ENCODE measurements at places on chromosomes 5 and 9.

DNA sequence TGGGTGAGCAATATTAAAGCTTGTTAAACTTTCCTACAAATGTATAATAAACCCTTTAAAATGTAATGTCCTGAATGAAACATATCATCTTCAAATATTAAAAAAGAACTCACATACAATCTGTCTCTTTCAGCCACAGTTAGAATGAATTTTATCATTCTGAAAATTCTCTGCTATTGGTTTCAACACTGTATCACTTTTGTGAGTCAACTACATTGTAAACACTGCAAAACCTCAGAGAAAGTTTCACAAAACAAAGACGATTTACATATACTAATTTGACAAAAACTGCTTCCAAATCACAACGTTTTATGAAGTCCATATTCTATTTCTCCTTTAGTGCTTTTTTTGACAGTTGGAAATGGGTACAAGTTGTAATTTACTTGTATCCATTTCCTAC is 1032.0 kb upstream of the DMAC1 start:
- DNase-seq = no peak

DNA sequence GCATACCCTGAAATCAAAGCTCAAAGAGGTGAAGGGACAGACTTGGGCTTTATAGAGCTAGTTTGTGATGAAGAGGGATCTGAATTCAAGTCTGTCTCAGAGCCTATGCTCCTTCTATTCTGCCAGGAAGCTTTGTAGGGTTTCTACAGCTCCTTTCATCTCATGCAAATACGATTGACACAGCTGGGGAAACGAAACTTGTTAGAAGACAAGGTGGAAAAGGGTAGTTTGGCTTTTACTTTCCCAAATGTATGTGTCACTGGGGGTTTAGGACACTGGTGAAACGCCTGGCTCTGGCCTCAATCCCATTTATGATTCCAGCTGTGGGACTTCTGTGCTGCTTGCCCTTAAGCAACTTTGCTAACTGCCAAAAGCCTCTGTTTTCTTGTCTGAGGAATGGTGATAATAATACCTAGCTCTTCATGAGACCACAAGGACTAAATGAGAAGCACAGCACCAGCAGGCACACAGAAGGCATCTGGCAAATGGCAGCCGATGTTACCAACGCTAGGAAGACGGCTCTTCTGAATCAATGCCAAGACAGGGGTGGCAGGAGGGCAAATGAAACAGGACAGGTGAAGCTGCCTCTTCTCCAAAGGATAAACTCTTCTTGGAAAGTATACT is 70.3 kb upstream of the EQTN start:
- DNase-seq = no peak

DNA sequence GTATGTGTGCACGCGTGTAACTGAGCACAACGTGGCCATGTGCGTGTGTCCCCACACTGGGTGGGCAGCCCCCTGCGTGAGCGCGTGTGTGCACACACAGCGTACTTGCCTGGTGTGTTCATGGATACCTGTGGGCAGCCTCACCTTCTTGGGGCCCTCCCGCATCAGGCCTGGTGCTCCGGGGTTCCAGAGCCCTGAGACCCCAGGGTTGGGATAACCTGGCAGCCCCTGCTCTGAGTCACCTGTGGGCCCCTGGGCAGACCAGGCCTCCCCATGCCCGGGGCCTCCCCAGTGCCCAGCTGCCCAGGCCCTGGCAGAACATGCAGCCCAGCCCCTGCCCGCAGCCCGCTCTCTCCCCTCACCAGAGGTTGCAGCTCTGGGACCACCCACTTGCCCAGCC is 25.2 kb downstream of the LHX3 start:
- DNase-seq = no peak

DNA sequence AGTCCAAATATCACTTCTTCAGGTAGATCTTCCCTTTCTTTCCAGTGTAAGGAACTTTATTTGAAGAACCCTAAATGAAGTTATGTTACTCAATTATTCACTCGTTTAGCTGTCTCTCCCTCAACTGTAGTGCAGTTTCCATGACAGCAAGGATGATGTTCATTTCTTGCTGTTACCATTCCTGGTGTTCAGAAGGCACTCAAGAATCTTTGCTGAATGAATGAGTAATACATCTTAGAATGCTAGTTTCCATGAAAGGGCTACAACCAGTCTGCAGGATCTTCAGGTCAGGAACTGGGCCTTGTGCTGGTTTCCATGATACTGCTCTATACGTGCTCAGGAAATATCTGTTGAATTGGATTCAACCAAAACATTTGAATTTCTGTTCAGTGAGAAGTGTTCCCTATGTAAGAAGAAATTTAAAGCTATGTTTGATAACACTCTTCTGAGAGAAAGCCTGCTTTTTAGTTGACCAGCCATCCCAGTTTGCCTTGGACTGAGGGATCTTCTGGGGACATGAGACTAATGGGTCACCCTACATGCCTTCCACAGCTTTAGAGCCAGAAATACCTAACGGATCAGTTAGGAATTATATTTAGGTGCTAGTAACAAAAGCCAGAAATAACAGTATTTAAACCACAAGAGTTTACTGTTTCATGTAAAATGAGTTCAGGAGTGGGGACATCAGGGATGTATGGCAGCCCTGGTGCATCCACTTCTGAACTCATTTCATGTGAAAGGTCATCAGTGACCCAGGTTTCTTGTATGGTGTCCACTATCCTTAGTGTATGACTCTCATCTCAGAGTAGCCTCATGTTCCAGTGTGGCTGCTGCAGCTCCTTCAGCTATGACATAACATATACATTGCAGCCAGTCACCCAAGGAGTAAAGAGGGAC is 500.1 kb upstream of the SGCD start:
- no peak for DNase-seq

DNA sequence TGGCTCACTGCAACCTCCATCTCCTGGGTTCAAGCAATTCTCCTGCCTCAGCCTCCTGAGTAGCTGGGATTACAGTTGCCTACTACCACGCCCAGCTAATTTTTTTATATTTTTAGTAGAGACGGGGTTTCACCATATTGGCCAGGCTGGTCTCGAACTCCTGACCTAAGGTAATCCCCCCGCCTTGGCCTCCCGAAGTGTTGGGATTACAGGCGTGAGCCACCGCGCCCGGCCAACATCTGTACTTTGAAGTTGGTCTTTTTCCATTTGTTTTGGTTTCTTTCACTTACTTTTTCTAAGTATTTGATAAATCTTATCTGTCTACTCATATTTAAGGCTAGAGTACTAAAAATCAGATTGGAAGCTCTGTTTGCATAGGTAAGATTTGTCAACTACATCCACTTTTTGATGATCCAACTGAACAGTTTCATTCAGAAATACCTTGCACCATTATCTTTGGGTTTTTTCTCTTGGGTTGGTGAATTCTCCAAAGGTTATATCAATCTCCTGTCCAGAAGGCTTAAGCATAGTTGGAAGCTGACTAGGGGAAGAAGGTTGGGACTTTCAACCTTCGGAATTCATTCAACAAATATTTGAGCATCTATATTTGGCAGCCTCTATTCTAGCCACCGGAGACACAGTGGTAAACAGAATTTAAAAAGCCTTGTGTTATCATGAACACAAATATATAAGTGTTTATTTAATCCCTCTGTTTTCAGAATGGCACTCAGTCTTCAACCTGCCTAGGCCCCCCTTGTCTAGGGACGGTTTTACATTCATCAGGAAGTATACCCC is 489.1 kb downstream of the RAB3C start:
- DNase-seq = no peak

DNA sequence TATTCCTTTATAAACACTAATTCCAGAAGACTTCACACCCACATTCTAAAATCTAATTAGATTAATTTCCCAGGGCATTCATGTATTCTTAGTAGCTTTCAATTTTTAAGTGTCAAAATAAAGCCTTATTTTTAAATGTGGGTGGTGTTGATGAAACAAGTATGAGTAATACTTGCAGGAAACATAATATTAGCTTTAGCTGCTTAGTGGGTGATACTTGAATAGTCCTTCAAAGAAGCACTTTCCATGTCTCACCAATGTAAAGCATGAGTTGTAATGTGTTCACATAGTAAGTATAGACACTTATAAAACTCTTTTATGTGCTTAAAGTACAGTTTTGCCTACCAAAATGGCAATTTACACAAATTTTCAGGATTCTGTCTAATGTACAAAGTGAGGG is 6.9 kb downstream of the FNBP1 start:
- no peak for DNase-seq

- DNase-seq = no peak
These were observed 190.7 kb downstream of the CCDC171 start for GRCh38 chr9:15743512-15743911.

DNA sequence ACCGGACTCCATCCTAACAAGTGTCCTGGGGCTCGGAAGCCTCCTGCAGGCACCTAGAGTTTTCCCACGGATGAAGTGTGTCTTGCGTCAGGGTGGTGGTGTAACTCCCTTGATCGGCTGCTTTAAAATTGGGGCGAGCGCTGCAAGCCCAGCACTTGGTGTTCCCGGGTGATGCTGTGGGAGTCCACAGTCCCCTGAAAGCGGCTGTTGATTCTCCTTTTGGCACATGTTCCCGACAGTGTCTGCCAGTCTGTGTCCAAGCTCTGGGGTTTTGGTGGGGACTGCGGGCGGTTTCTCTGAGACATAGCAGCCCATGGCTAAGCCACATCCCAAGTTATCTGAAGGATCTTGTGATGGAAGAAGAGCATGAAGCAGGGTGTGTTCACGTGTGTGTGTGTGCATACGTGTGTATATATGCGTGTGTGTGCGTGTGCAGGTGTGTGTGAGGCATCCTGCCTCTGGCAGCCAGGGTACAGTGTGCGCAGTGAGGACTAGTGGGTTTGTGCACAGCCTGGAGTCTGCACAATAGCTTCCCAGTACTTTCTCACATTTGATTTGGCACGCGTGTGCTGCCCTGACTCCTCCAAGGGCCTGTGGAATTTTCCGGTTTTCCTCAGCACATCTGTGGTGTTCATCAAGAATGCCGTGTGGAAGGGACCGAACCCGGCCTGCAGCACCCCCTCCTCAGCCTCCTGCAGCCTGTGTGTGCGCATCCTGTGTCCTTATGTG is 16.9 kb downstream of the SLC25A48 start:
- no peak for DNase-seq

DNA sequence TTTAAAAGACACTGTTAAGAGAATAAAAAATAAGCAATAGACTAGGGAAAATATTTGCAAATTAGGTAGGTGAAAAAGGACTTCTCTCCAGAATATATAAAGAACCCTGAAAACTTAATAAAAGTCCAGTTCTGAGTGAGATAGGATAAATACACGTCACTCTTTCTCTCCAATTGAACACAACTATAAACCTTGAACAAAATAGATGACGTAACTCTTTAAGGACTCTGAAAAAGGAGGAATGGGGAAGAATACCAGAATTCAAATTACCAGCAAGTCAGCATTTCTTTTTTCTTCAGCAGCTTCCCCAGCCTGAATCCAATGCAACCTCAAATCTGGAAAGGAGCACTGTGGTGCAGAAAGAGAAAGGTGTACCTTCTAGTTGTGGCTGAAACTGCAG is 6.8 kb upstream of the WDR41 start:
- DNase-seq = no peak

GRCh38 chr9:102728946-102729345 is 266.2 kb upstream of the CYLC2 start:
- DNase-seq = no peak

GRCh38 chr5:76406014-76406413 is 2.9 kb downstream of the IQGAP2 start:
- DNase-seq = no peak

DNA sequence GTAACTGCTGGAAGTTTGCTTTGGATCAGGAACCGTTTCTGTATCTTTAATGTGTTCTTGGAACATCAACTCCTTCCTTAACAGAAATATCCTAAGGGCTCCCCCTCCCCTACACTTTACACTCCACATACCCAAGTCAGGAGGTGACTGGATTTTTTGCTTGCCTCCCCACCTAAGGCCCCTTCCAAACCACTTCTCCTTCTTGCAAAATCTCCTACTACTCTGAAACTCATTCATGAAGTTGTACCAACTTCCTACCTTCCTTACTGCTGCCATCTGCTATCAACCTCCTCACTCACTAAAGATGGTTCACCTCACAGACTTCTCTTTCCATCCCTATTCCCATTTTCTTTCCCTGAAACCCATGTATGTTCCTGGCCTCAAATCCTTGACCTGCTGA is 16.1 kb downstream of the TXN start:
- no peak for DNase-seq

DNA sequence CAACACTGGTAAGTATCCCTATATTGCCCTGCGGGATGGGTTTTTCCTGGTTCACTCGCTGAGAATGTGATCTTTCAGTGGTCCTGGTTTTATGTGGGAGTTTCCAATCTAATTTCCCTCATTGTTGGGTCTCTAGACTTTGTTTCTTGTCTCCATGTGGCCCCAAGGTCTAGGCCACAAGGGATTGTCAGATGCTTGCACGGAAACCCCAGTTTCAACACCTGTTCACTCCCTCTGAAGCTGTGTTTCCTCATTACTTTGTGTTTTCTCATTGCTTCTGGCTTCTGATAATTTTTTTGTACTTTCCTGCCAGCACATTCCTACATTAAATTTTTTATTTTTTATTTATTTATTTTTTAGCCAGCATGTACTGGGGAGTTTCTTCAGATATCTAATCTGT is 191.5 kb downstream of the TTLL11 start:
- no peak for DNase-seq

DNA sequence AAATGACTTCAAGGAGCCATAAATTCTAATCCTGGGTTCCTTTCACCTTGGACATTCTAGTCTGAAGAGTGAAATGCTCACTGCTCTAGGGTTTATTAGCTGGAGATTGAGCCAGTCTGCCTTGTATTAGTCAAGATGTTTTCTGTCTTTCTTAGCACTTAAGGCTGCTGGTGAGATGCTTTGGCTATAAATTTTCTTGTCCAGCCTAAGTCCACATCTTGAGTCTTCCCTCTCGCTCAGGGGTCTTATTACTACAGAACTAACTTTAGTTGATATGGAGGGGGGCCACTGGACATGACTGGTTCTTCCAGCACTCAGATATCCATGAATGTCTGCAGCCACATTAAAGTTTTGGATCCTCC is 316.4 kb downstream of the ARHGAP26 start:
- DNase-seq = no peak

- DNase-seq = no peak
These were observed 22.8 kb upstream of the FUBP3 start for GRCh38 chr9:130556396-130557076.

- no peak for DNase-seq
These were observed 234.1 kb downstream of the FBXL7 start for GRCh38 chr5:15734058-15734457.

GRCh38 chr9:137007816-137008270 is 11.5 kb upstream of the CLIC3 start:
- DNase-seq = no peak

DNA sequence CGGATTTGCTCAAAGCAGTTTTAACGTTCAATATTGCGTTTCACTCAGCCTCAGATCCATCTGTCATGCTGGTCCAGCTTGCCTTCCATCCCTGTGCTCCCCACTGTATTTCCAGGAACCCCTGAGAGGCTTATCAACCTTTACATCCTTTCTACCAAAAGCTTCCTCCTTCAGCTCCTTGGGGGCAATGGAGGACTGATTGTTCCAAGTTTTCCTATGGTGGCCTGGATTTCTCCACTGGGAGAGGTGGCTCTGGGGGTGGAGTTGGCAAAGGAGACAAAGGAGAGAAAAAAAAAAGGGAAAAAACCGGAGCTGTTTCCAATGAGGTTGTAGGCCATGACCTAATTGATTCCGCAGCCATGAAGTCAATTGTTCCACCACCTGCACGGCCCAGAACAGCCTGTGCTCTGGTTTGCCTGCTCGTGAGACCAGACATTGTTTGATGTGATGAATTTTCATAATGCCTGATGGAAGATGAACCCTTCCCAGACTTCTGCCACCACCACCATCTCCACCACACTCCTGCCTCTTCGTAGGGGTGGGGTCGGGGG is 54.1 kb downstream of the ABLIM3 start:
- DNase-seq = no peak

All from stimulated activated CD4-positive, alpha-beta T cell treated with anti-CD3 and anti-CD28 coated beads, TNF-alpha, amount 100 ng/mL, for 24 hours (primary cell).